ENCODE measurements at places on chromosomes 6 and 20.

- DNase-seq = no peak
These were observed 39.2 kb downstream of the KCNK5 start for GRCh38 chr6:39189915-39190544.

- no peak for DNase-seq
These were observed 19.9 kb downstream of the ACSS1 start for GRCh38 chr20:25038103-25038410.

DNA sequence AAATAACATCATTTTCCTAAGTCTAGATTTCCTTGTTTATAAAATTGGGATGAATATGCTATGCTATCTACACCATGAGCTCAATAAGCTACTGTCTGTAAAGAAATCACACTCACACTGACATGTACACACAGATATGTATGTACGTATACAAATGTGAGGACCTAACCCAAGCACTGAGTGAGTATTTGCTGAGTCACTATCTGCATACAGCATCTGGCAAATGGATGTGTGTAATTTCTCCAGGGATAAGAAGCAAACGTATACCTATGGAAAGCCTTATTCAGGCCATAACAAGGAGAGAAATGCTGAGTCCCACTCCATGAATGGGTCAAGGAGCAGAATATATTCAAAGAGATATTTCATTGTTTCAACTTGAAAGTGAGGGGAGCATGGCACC lies 153.9 kb downstream of the LPA start:
- DNase-seq = no peak

GRCh38 chr6:108438918-108439317 lies 121.8 kb upstream of the FOXO3 start:
- no peak for DNase-seq

DNA sequence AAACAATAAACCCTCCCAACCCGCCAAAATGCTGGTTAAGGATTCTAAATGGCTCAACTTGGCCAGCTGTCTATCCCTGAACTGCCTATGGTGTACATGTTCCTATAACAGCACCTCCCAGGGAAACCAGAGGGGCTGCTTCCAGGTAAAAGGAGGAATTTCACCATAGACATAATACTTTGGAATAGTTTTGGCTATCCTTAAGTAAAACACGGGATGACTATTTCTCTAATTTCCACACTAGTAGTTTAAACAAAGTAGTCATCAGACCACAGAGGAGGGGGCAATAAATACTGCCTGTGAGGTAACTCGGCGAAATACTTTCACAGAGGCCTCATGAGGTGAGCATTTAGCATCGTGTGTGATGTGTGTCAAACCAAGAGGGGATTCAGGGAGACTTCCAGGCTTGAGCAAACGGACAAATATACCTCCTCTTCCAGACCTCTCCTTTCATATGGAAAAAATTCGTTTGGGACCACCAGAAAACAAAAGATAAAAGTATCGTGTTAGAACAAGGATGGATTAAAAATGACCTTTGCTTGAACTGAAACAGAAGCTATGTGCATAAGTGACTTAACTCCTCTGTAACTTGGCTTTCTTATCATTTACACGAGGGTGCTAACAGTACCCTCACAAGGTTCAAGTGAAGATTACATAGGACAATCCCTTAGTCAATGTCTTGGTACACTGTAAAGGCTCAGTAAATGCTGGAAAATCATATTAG lies 1.0 kb upstream of the XRN2 start:
- no peak for DNase-seq

DNA sequence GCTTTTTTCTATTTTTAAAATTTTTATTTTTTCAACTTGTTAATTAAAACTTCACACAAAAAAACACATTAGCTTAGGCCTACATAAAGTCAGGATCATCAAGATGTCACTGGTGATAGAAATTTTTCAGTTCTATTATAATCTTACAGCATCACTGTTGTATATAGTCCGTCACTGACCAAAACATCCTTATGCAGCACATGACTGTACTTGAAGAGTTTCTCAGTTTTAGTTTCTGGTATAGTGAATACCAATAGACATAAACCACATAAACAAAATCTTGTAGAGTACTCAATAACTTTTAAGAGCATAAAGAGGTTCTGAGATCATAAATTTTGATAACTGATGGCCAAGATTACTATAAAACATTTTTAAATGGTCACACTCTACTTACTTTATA lies 71.8 kb downstream of the ASCC3 start:
- DNase-seq = no peak

DNA sequence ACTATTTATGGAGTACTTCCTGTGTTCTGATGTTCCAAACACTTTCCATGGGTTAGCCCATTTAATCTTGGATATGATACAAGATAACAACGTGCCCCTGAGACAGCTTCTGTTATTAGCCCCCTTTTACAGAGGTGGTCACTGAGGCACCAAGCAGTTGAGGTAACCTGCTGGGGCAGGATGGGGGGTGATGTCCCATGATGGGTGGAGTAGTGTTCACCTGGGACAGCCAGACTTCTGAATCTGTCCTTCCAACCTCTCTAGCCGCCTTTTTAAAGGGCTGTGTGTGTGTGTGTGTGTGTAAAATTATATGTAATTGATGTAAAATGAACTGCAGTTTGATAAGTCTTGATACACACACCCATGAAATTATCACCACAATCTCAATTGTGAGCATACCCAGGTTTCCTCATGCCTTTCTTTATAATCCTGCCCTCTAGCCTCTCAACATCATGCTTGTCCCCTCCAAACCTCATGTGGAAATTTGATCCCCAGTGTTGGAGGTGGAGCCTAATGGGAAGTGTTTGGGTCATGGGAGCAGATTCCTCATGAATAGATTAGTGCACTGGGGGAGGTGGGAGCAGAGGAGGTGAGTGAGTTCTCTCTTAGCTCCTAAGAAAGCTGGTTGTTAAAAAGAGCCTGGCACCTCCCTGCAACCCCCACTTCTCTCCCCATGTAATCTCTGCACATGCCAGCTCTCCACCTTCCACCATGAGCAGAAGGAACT lies 39.2 kb downstream of the PLAGL2 start:
- no peak for DNase-seq

DNA sequence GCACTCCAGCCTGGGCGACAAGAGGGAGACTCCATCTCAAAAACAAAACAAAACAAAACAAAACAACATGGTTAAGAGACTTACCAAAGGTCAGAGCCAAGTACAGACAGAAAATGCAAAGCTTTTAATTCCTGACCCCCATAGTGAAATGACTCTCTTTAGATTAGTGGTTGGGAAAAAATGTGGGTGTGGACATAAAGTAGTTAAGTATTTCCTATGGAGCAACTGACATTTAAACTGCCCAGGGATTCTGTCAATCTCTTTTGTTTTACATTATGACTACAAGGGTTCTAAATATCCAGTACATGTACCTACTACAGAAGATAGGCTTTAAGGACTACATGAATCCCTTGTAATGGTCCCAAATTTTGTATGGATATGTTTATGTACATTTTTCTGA lies 75.1 kb downstream of the IRAK1BP1 start:
- DNase-seq = no peak

GRCh38 chr20:841568-842546 lies 8.3 kb downstream of the FAM110A start:
- DNase-seq = no peak
